Stimulated activated effector memory CD8-positive, alpha-beta T cell treated with anti-CD3 and anti-CD28 coated beads, Interleukin-12 subunit alpha, Interleukin-12 subunit beta, amount 100 ng/mL, for 72 hours (primary cell): ENCODE measurements at places on chromosomes 3 and 15.

DNA sequence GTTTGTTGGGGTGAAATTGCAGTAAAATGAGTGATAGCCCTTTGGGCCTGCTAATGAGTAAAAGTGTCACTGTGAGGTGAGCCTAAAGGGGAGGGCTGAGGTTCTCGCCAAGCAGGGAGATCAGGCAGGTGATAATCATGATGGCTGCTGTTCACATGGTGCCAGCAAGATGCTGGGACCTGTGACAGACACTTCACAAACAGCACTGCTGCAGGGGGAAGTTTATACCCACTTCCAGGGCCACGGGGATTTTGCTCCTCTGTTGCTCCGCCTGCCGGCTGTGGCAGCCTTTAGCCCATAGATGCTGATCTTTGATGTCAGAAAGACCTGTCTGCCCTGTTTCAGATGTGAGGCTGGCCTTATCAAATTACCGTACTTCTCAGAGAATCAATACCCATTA lies 96.7 kb downstream of the SV2B start:
- no peak for DNase-seq

DNA sequence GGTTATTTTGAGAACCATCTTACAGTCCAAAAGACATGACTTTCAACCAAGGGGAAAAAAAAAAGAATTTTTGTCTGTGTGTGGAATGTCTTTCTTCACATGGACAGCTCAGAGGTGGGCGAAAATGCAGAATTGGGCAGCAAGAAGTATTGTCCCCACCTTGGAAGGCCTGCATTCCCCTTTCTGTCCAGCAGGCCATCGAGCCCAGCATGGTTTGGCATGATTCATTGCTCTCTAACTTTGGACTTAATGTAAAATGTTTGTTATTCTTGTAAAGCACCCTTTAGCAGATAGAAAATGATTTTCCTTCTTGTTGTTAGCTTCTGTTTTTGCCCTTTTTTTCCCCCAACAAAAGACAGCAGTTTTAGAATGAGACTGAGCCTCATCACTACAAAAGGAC lies 12.4 kb downstream of the MYO1E start:
- no peak for DNase-seq

DNA sequence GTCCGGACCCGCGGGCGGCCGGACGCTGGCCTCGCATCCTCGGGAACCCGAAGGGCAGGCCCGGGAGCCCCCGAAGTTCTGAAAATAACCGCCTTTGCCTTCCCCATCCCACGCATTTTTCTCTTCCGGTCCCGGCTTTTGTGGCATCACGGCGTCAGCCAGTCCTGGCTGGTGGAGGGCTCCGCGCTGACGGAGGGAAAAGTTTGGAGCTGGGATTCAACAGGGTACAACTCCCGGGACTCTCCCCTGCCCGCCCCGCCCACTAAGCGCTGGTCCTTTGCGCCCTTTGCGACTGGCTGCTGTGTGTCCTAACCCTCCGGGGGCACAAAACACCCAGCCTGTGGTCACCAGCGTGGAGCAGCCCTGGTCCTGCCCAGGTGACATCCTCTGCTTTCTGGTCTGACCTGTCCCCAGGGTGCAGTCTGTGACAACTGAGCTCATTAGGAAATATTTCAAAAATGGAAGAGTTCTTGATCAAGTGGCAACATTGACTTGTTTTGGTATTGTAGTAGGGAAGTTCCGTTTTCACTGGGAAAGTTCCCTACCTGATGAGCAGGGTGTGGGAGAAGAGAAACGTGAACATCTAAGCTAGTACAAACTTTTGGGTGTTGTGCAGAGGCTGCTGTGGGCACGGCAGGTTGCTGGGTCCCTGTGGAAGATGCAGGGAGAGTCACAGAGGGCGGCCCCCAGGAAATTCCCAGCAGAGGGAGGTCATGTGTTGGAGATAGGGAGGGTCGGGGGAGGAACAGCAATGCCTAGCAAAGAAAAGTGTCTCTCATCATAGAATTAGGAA lies 775 bp downstream of the ARNT2 start:
- DNase-seq = no peak

DNA sequence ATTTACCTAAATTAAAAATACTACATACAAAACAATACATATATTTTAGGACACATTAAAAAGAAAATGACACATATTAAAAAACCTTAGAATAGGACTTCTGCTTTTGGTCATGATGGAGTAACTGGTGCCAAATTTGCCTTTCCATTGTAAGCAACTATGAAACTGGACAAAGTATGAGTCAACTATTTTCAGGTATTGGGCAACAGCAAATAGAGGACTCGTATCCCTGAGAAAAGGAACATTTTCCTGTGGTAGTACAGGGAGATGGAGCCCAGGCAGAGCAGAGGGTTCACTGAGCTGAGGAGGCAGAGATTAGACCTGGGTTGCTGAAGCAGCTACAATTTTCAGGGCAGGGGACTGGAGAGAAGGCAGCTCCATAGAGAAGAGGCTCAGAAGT lies 14.7 kb downstream of the CCR1 start:
- no peak for DNase-seq

DNA sequence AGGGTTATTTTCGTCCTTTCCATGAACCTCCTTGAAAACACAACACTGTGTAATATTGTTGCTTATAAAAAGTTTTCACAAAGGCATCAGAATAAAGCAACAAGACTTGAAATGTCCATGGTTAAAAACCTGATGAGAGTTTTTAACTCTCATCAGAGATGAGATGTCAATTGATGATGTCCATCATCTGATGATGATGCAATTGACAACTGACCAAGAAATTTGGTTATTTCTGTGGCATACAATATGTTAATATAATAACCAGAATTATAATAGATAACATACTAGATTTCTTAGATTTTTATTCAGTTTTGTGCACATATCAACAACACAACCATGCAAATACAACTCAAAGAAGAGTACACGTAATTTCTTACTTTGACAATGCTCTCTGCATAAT lies 15.5 kb upstream of the FNDC3B start:
- DNase-seq = no peak

- DNase-seq = no peak
These were observed 69.5 kb downstream of the LRRC49 start for GRCh38 chr15:70962084-70962483.

GRCh38 chr15:58999694-59000093 lies 12.2 kb downstream of the RNF111 start:
- DNase-seq = no peak

- no peak for DNase-seq
These were observed 273.0 kb downstream of the DIPK2A start for GRCh38 chr3:144244662-144245061.

DNA sequence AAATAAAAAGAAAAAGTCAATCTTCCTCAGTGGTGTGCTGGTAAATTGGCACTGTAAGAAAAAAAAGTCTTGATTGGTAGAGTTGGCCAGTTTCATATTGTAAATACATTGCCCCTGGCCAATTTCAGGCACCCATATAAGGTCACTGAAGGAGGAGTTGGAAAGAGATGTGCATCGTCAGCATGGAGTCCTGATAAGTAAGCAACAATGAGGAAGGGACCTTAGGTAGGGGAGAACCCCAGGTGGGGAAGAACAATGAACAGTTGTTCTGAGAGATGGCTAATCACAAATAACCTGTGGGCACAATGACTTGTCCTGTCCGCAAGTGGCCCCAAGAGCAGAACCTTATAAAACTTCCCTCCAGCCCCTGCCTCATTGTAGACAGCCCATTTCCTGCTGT lies 8.6 kb upstream of the CYP8B1 start:
- no peak for DNase-seq

DNA sequence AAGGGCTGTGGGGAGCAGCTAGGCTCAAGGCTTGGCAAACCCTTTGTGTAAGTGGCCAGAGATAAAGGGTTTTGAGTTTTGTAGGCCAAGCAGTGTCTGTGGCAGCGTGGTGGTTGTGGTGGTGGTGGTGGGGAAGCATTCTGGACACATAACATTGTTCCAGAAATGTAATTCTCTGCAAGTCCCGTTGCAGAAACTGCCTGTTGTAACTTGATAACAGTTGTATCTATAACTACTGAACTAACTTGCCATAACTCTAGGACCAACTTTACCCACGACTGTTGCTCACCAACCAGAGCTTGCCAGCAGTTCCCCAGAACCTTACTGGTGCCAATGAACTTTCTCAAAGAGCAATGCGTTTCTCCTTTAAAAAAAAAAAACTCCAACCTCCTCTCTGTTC lies 18.1 kb upstream of the TMEM40 start:
- no peak for DNase-seq

DNA sequence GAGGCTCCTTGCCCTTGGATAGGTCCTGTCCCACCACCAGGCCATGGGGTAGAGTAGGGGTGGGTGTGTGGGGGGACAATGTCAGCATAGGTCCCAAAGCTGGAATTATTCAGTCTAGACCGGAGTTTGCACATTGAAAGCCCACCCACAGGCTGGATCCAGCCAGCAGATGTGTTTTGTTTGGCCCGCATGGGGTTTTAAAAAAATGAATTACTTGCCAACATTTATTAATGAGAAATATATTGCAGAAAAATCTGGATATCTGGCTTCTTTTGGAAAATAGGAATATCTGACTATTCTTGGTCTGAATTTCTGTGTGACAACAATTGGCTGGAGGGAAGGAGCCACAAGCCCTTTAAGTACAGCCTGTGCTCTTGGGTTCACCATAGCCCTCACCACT lies 17.3 kb upstream of the LRIG1 start:
- no peak for DNase-seq
